ENCODE measurements at places on chromosomes 3 and 15.

GRCh38 chr3:159829056-159829455 lies 159.6 kb upstream of the IL12A start:
- DNase-seq, result no peak

- no peak for DNase-seq
These were observed 69.0 kb downstream of the SLC12A8 start for GRCh38 chr3:125143538-125143937.

DNA sequence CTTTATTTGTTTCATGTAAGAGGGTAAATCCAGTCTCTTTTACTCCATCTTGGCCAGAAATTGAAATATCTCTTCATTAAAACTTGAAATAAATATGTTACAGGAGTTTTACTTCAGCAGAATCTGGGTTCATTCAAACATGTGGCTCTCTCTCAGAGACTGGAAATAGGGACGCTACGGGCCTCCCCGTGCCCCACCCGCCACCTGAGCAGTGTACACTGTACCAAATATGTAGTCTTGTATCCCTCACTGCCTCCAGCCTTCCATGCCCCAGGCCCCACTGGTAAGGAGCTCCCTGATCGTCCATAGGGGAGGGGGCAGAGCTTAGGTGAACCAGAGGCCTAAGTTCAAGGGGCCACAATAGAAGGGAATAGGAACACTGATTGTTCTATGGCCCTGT lies 36.0 kb downstream of the RPL39L start:
- DNase-seq, result no peak

- no peak for DNase-seq
These were observed 69.5 kb upstream of the SNTN start for GRCh38 chr3:63582943-63583500.

DNA sequence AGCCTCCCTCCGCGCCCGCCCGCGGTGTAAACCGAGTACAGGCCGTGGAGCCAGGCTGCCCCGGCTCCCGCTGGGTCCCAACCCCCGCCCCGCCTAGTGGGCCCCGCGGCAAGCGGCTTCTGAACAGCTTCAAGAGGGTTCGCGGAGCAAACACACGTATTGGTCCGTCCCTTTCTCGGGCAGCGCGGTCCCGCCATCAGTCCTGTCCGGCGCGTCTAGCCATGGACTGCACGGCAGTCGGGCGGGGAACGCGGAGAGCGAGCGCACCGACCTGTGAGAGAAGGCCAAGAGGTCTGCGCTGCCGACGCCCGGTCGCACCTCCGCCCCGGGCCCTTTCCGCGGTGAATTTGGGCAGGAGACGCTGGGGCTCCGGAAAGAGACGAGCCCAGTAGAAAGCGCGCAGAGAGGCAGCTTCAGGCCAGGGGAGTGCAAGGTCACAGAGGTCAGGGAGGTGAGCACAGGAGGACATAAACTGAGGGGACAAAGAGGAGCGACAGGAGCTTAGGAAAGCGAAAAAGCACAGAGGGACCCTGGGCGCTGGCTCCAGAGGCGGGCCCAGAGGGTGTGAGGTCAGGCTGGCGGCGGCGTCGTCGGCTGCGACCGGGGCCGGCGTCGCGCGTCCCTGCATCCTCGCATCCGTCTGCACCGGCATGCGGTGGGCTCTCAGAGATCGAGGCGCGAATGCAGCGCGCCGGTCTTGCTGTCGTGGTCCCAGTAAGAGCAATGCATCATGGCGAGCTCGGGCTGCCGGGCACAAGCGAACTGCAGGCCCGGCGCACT lies 1.8 kb downstream of the FOXL2 start:
- no peak for DNase-seq
